Right renal pelvis (tissue), 4 donors: ENCODE measurements at places on chromosomes 3 and 15. TPM values are rescaled to one million over a fixed set of nuclear protein-coding genes. Genes with fewer than 3 reads are reported as not detected.

DNA sequence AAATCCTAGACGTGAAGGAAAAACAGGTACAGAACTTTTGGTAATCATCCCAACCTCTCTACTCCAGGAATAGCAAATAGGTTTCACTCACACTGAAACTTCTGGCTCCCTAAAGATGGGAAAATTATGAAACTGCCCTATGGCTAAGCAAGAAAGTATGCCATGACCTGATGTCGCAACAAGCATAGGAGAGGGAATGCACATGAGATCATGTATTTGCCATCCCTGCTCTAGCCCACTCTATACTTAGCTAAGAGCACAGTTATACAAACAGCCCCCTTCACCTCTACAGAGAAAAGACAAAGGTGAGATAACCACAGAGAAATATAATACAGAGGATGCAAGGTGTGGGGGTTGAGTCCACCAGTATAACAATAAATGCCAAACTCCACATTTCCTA is 102.7 kb downstream of the TBC1D5 start:
- DNase-seq: no peak

- DNase-seq: no peak
Measured at GRCh38 chr3:9183811-9184460, 65.5 kb downstream of the SRGAP3 start.

GRCh38 chr3:23051240-23052140 is 151.6 kb upstream of the UBE2E2 start:
- DNase-seq: no peak

- DNase-seq: no peak
Measured at GRCh38 chr3:14806641-14807263, 12.0 kb upstream of the FGD5 start.

- DNase-seq: no peak
Measured at GRCh38 chr15:74782259-74783071, 585 bp downstream of the CSK start.

Gene PPP4R2
- 101 TPM for polyA plus RNA-seq

Gene RSRC1
- polyA plus RNA-seq: 32.0 TPM

Gene SGO1
- polyA plus RNA-seq: 11.4 TPM
